Fibroblast of skin of right quadriceps (primary cell): ENCODE measurements at places on chromosomes 7 and 10.
A peak's percentile ranks its signal among the peaks of the same experiment; 100 is the strongest.

GRCh38 chr10:108362296-108362695 is 1197.8 kb upstream of the SORCS1 start:
- no peak for DNase-seq

GRCh38 chr7:152677808-152678670 is 2.1 kb upstream of the XRCC2 start:
- no peak for DNase-seq

- DNase-seq, result no peak
These were observed 78.9 kb downstream of the UNCX start for GRCh38 chr7:1311406-1312135.

GRCh38 chr10:118383063-118383689 is 41.1 kb upstream of the FAM204A start:
- no peak for DNase-seq

DNA sequence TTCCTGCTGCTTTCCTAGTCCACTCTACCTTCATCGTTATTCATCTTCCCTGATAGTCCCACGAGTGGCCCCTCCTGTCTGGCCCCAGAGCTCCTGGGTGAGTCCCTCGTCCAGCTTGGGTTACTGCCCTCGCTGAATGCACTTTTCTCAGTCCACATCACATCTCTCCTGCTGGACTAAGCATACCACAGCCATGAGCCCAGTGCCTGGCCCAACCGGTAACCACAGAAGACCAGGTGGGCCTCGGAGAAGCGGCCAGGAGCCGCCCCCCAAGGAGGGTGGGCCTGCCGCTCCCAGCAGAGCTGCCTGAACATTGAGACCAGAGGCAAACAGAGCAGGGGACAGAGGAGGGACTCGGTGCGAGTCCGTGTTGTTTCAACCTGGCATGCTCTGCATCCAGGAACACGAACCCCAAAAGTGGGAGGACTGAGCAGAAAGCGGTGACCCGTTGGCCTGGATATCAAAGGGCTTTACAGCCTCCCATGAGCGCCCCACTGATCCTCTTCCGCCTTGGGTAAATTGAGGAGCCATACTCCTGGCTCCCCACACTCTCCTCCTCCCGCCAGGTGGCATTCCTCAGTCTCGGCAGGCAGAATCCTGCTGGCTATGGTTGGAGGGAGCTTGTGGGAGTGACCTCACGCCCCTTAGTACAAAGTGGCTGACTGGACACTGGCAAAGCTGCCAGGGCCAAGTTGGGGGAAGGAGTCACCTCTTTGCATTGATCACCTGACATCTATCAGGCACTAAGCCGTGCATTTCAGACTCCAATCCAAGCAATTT is 13.3 kb downstream of the TMEM72 start:
- no peak for DNase-seq

GRCh38 chr7:94449151-94449725 is 54.5 kb downstream of the COL1A2 start:
- DNase-seq, result no peak

GRCh38 chr10:22655312-22655981 is 58.9 kb downstream of the PIP4K2A start:
- DNase-seq, result peak; percentile 83

DNA sequence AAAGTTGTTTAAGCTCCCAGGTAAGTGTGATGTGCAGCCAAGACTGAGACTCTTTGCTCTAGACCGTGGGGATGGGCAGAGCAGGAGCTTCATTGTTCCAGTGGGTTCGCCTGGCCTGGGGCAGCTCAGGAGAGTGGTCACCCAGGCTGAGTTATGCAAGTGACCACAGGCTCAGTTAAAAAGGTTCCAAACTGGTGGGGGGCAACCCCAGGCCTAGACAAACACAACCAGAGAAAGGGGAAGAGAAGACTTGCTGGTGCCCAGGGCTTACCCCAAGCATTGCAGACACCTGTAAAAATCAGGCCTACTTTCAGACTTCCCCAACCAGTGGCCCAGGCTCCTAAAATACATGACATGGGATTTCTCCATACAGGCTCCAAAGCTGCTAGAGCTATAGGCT is 21.6 kb downstream of the CREB3L2 start:
- no peak for DNase-seq
